ENCODE measurements at places on chromosomes 4 and X. TPM values are rescaled to one million over a fixed set of nuclear protein-coding genes. Genes with fewer than 3 reads are reported as not detected.

The SULT1E1 gene
- not detected for total RNA-seq

- DNase-seq: peak; percentile 62
Measured at GRCh38 chr4:1802151-1802715, 9.1 kb downstream of the FGFR3 start.

DNA sequence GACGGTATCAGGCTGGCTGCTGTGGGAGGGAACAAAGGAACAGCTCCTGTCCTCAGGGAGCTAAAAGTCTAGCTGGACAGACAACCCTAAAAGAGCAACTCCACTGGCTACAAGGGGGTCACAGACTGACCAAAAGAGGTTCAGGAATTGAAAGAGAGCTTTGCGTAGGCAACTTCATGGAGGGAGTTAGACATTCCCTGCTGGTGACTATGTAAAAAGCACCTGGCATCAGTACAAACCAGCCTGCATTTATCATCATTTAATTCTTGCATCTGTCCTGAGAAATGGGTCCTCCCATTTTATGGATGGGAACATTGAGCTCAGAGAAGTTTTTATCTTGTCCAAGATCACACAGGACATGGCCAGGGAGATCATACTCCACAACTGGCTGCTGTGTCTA lies 1.4 kb upstream of the LGI2 start:
- no peak for DNase-seq

GRCh38 chr4:87377816-87378215 lies 13.2 kb downstream of the HSD17B11 start:
- no peak for DNase-seq

- DNase-seq: peak; percentile 52
Measured at GRCh38 chr4:73704314-73705055, 35.9 kb upstream of the CXCL8 start.

- DNase-seq: no peak
Measured at GRCh38 chr4:139642364-139642763, 23.3 kb upstream of the MGST2 start.

GRCh38 chr4:124464836-124465235 lies 247.7 kb downstream of the ANKRD50 start:
- no peak for DNase-seq
